ENCODE measurements at places on chromosomes 6 and 20.

- peak; percentile 88 for DNase-seq
These were observed 2.5 kb upstream of the TFAP2B start for GRCh38 chr6:50816115-50816675.

GRCh38 chr6:37056439-37057127 lies 51.1 kb downstream of the FGD2 start:
- DNase-seq = no peak

DNA sequence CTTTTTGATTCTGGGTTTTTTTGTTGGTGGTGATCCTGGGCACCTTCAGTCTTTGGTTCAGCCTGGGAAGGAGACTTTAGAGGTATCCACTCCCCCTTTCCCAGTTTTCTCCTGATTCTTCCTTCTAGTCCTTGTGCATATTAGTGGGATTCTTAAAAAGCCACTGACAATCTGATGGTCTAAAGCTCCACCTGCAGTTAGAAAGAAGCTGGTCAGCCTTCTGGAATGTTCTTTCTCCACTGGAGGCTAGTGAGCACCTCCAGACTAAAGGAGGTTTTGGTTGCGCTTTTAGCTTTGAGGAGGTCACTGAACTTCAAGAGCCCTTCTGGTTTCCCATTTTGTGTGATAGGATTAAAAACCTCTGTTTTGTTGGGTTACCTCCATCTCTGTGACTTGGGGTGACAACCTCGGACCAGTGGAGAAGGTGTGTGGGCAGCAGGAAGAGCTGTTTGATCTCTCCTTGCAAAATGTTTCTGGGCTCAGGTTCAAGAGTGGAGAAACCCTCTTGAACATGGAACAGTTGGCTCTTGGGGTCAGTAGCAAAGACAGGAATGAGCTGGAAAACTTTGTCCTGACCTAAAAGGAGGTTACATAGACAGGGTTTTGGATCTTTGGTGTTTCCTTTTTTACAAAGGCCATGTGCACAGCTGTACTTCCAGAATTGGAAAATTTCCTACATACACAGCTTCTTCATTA lies 29.0 kb downstream of the JARID2 start:
- no peak for DNase-seq

GRCh38 chr6:73722318-73723060 lies 26.5 kb downstream of the CD109 start:
- peak; percentile 47 for DNase-seq

DNA sequence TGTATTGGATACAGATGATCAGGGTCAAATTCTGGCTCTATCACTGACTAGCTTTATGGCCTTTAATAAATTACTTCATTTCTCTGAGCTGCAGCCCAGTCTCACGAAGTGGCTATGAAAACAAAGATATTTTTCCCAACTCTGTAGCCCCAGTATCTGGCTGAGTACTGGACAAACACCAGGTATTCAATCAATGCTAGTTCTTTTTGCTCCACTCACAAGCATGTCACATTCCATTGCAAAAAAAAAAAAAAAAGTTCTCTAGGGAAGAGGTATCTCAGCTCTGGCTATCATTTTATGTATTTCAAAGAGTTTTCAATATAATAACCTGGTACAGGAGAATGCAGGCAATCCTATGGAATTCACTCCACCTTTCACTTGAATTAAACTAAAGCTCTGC lies 3.1 kb downstream of the CHD6 start:
- DNase-seq = no peak

GRCh38 chr6:32973144-32974015 lies 5.0 kb downstream of the BRD2 start:
- DNase-seq = peak; percentile 75
